IMR-90 (cell line): ENCODE measurements at places on chromosomes 3 and 15. TPM values are rescaled to one million over a fixed set of nuclear protein-coding genes. Genes with fewer than 3 reads are reported as not detected.
A peak's percentile ranks its signal among the peaks of the same experiment; 100 is the strongest.

DNA sequence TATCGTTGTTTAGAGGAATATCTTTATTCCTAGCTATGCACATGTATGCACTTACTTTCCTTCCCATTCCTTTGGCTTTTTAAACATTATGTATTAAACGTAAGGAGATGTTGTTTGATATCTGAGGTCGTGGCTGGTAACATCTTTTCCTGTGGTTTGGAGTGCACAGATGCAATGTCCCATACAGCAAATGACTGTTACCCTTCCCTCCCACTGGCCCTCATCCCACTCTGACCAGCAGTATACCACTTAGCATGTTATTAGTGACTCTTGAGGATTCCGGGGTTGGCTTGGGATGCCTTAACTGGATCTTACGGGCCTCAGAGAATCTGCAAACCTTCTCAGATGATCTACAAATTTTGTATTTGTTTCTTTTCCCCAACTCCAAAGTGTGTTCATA, 34.5 kb downstream of the TGFBR2 start:
- no peaks in the 10 kb centered on the region for H3K27me3 ChIP-seq
- no peak overlapping the region for H3K27ac ChIP-seq
- no peak for DNase-seq

DNA sequence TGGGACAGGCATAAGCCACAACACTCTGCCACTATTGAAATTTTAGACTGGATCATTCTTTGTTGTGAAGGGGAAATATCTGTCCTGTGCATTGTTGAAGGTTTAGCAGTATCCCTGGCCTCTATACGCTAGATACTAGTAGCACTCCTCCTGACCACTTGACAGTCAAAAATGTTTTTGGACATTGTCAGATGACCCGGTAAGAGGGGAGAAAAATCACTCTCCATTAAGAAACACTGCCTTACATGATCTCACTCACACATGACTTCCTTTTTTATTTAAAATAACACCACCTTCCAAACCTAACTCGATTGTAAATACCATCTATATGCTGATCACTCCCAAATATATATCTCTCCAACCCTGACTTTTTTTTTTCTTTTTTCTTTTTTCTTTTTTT, 15.3 kb upstream of the HLTF start:
- H3K27me3 ChIP-seq = no peaks in the 10 kb centered on the region
- H3K4me3 ChIP-seq = no peak overlapping the region
- no peak overlapping the region for H3K27ac ChIP-seq
- no peak for DNase-seq
- H3K36me3 ChIP-seq = no peaks in the 10 kb centered on the region

The HERC2 gene
- polyA plus RNA-seq = 20.8 and 20.9 TPM in 2 replicates

The JMJD7 gene
- 6.3 and 8.1 TPM in 2 replicates for polyA plus RNA-seq

DNA sequence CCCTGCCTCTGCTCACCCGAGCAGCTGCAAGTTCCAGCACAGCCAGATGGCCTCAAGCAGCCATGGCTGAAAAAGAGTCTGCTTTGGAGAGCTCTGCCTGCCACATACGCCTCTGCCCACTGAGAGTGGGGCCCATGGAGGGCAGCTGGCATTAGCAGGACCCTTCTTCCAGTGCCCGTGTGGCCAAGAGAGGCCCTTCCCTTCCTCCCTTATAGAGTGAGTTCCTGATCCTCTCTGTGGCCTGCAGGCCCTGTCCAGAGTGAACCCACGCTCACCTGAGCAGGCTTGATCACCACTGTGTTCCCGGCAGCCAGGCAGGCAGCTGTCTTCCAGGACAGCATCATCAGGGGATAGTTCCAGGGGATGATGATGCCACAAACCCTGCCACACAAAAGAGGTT, 41.4 kb upstream of the SLC41A3 start:
- no peak overlapping the region for H3K4me3 ChIP-seq
- H3K27ac ChIP-seq = no peak overlapping the region
- no peak for DNase-seq
- H3K36me3 ChIP-seq = no peaks in the 10 kb centered on the region
- no peaks in the 10 kb centered on the region for H3K4me1 ChIP-seq

DNA sequence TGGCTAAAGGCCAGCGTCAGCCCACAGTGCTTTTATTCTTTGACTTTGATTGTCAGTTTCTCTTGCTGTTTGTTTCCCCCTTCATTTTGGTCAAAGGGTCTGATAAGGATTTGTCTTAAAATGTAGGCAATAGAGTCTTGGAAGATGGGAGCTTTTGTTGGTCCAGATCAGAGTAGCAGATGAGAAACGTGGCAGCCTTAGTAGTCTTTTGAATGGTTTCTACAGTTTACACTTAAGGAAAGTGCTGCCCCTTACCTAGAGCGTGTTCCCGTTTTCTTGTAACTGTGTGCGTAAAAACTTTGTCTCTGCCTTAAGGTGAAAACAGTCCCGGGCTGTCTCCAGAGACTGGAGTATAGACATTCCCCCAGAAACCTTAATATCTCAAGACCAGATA, 630 bp downstream of the LXN start:
- peak overlapping the region; percentile 83 for H3K27ac ChIP-seq
- H3K27me3 ChIP-seq = no peaks in the 10 kb centered on the region
- H3K4me3 ChIP-seq = peak overlapping the region; percentile 59
- peak; percentile 10 for DNase-seq

DNA sequence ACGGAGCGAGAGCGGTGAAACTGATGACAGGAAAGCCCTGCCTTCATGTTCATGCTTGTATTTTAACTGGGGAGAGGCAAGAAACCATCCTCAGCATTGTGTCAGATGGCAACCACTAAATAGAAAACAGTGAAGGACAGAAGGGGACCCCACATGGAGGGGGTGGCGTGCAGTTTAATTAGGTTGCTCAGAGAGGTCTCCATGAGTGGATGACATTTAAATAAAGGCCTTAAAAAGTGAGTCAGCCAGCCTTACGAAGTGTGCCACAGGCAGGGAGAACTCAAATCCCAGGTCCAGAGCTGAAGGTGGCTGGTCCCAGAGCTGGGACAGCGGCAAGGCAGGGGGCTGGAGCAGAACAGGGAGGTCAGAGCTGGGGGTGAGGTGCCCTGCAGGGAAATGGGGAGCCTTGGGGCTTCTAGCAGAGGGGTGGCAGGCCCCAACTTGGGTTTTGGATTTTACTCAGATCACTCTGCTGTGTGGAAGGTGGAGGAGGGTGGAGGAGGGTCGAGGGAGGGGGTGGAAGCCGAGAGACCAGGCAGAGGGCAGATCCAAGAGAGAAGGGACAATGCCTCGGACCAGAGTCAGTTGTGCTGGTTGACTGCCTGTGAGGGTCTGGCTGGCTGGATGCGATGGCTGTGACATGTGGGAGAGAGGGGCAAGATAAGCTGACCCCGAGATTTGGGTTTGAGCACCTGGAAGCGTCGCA, 73.7 kb downstream of the KLF13 start:
- no peaks in the 10 kb centered on the region for H3K27me3 ChIP-seq
- no peak for DNase-seq
- H3K36me3 ChIP-seq = no peaks in the 10 kb centered on the region
- no peak overlapping the region for H3K27ac ChIP-seq
- H3K4me1 ChIP-seq = peaks cover 6% of the 10 kb centered on the region; the same call in 1 of the 2 replicates

The CCDC39 gene
- polyA plus RNA-seq = not detected in 2 replicates

The ARHGAP11A gene
- polyA plus RNA-seq = 8.5 and 9.9 TPM in 2 replicates

DNA sequence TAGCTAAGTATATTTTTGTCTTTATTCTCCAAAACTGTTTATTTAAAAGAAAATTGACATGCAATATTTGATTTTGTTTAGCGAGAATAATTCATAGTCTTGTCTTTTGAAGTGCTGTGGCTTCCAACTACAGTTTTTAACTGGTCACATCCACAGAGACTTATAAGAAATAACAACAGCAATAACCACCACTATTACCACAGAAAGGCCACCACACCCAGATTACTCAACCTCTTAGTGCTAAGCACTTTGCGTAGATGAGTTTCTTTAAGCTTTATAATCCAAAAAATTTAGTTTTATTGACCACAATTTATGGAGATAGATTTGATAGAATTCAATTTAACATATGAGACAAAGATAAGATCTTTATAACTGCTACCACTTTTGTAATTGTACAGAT, 468.4 kb upstream of the UBE2E2 start:
- H3K27ac ChIP-seq = no peak overlapping the region
- H3K4me1 ChIP-seq = no peaks in the 10 kb centered on the region
- no peak overlapping the region for H3K4me3 ChIP-seq
- H3K27me3 ChIP-seq = no peaks in the 10 kb centered on the region
- H3K36me3 ChIP-seq = no peaks in the 10 kb centered on the region

- H3K27me3 ChIP-seq = no peaks in the 10 kb centered on the region
- peaks cover 7% of the 10 kb centered on the region for H3K4me1 ChIP-seq
- peak; percentile 23 for DNase-seq
- no peak overlapping the region for H3K4me3 ChIP-seq
These were observed 68.9 kb upstream of the WNT5A start for GRCh38 chr3:55555873-55556618.

The KLF15 gene
- 0.14 and 0.24 TPM in 2 replicates for polyA plus RNA-seq

- H3K4me1 ChIP-seq = peaks cover 12% of the 10 kb centered on the region
- H3K36me3 ChIP-seq = no peaks in the 10 kb centered on the region
- H3K4me3 ChIP-seq = no peak overlapping the region
- no peak overlapping the region for H3K27ac ChIP-seq
These were observed 87.2 kb upstream of the KLF13 start for GRCh38 chr15:31239409-31239808.

- H3K4me1 ChIP-seq = no peaks in the 10 kb centered on the region
- peaks cover 23% of the 10 kb centered on the region for H3K27me3 ChIP-seq
- no peaks in the 10 kb centered on the region for H3K36me3 ChIP-seq
- H3K27ac ChIP-seq = no peak overlapping the region
- no peak overlapping the region for H3K4me3 ChIP-seq
These were observed 331.4 kb upstream of the WNT5A start for GRCh38 chr3:55818485-55818884.

- H3K4me3 ChIP-seq = no peak overlapping the region
- H3K4me1 ChIP-seq = no peaks in the 10 kb centered on the region
- H3K36me3 ChIP-seq = no peaks in the 10 kb centered on the region
- no peaks in the 10 kb centered on the region for H3K27me3 ChIP-seq
These were observed 572.1 kb downstream of the VGLL3 start for GRCh38 chr3:86418861-86419260.

The CD200 gene
- 1.6 and 1.7 TPM in 2 replicates for polyA plus RNA-seq

The ADAMTS7 gene
- 12.6 and 13.2 TPM in 2 replicates for polyA plus RNA-seq

- H3K4me3 ChIP-seq = no peak overlapping the region
- DNase-seq = peak; percentile 45
- no peaks in the 10 kb centered on the region for H3K4me1 ChIP-seq
- H3K36me3 ChIP-seq = no peaks in the 10 kb centered on the region
- no peaks in the 10 kb centered on the region; the same call in 1 of the 2 replicates for H3K27me3 ChIP-seq
These were observed 571.8 kb upstream of the IL12A start for GRCh38 chr3:159416856-159417255.

DNA sequence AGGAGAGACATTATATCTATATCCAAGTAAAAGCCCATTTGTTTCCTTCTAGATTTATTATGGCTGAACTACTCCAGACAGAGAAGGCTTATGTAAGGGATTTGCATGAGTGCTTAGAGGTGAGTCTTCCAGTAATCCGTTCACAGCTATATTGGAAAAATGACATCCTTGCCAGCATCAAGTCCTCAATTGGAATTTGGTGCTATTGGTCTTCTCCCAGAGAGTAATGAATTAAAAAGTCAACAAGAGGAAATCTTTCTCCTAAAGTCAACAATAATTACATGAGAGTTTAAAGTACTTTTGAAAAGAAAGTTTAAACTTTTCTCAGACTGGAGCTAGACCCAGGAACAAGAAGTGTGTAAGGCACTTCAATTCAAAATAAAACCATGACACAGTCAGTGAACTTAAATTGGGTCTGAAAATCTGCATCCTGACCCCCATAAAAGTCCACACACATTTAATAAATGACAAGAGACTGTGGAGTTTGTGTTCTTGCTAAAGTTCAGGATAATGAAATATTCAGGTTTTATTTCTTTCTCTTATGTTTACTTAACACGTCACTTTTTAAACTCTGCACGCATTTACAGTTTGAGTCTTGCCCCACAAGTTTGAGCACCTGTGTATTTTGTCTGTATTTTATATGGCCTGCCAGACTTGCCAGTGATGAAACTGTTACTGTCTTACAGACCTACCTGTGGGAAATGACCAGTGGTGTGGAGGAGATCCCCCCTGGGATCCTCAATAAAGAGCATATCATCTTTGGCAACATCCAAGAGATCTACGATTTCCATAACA, 268.2 kb upstream of the UMPS start:
- H3K36me3 ChIP-seq = peaks cover 2% of the 10 kb centered on the region; the same call in 1 of the 2 replicates
- H3K4me1 ChIP-seq = no peaks in the 10 kb centered on the region
- no peak for DNase-seq
- H3K4me3 ChIP-seq = no peak overlapping the region
- peaks cover 10% of the 10 kb centered on the region for H3K27me3 ChIP-seq
- no peak overlapping the region for H3K27ac ChIP-seq

GRCh38 chr3:59001675-59002074, 48.1 kb downstream of the CFAP20DC start:
- no peaks in the 10 kb centered on the region for H3K27me3 ChIP-seq
- H3K36me3 ChIP-seq = no peaks in the 10 kb centered on the region
- H3K4me3 ChIP-seq = no peak overlapping the region
- no peak for DNase-seq
- H3K4me1 ChIP-seq = peaks cover 10% of the 10 kb centered on the region

- H3K27ac ChIP-seq = no peak overlapping the region
- H3K4me3 ChIP-seq = no peak overlapping the region
- no peaks in the 10 kb centered on the region for H3K27me3 ChIP-seq
- H3K36me3 ChIP-seq = no peaks in the 10 kb centered on the region
- H3K4me1 ChIP-seq = no peaks in the 10 kb centered on the region
These were observed 317.1 kb downstream of the EPHA6 start for GRCh38 chr3:97131476-97131875.

DNA sequence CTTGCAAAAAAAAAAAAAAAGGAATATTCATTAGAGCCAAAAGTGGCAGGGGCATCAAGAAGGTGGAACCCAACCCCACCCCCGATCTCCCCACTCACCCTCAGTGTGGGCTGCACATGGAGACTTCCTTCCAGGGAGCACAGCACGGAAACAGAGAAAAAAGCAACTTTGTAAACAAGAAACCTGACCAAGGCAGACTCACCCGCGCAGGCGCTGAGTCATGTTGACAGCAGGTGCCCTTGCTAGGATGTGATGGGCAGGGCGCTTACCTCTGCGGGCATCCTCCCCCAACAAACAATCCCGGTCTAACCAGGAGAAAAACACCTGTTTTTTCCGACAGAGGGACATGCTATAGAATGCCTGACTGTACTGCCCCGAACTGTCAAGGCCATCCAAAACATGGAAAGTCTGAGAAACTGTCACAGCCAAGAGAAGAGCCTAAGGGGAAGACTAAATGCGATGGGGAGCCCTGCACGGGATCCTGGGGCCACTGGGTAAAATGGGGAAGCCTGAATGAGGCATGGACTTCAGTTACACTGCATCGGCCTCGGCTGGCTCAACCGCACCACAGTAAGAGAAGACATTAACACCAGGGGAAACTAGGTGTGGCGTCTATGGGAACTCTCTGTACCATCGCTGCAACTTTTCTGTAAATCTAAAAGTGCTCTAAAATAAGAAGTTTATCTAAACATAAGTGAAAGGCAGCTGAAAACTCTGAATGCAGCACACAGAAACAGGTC, 66.7 kb upstream of the GATA2 start:
- DNase-seq = peak; percentile 17
- H3K27ac ChIP-seq = no peak overlapping the region
- H3K36me3 ChIP-seq = no peaks in the 10 kb centered on the region
- H3K27me3 ChIP-seq = peaks cover 57% of the 10 kb centered on the region
- H3K4me1 ChIP-seq = no peaks in the 10 kb centered on the region
- no peak overlapping the region for H3K4me3 ChIP-seq

The MORC1 gene
- not detected in 2 replicates for polyA plus RNA-seq
